ENCODE measurements at places on chromosomes 2 and 18.

DNA sequence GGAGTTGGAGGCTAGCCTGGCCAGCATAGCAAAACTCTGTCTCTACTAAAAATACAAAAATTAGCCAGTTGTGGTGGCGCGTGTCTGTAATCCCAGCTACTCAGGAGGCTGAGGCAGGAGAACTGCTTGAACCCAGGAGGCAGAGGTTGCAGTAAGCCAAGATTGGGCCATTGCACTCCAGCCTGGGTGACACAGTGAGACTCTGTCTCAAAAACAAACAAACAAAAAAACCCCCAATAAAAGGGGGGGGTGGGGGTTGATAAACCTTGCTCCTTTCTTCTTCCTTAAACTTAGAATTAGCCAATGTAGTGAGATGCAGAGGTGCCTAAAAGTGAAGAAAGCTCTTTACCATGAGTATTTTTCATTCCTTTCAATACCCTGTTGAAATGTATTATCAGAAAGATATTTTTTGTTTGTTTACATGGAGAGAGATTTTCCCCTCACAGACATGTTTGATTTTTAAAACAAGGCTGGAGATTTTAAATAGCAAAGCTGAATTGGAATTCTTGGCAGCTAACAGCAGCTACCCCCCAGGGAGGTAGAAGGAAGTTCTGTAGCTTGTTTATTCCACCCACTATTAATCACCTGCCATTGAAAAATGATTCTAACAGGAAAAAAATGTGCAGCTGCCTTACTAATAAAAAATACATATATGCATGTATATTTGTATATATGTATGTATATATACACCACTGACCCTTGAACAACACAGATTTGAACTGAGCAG is 48.6 kb downstream of the GYPC start:
- DNase-seq: no peak

GRCh38 chr2:126799301-126799700 is 99.4 kb upstream of the TEX51 start:
- DNase-seq: no peak

DNA sequence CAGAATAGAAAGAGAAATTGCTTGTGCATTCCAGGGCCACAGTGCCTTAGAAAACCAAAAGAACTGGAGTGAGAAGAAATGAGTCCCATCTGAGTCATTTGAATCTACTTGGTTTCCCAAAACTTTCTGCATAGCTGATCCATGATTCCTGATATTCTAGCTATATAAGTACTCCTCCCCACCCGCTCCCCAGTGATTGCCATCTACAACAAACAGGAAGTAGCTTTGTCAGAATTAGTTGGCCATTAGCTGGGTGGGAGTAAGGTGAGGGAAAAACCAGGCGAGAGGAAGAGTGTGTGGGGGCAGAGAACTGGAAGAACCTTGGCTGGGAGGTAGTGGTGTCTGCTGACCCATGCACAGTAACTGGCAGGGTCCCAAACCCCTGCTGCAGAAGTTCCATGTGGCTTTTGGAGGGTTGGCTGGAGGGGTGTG is 122.1 kb downstream of the ACAA2 start:
- DNase-seq: no peak

- DNase-seq: no peak
Measured at GRCh38 chr2:168490946-168491605, 35.0 kb downstream of the CERS6 start.

DNA sequence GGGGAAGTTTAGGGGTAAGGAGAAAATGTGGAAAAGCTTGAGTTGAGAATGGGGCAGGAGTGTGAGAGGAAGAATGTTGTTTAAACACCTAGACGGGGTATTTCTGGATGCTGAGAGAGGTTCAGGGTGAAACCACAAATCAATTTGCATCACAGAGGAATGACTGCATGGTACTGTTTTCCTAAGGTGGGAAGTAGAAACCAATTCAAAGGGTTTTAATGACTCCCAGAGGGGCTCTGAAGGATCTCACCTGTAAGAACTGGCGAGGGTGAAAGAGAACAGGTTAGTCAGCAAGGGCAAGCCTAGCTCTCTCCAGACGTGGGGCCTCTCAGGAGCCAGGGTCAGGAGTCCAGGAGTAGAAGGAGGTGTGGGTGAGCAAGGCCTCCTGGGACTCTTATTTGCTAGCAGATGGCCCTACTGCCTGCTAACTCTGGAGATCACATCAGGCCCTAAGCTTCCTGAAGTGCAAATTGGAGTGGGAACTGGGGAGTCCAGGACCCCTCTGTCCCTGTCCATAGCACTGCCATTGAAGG is 133.0 kb upstream of the CELF4 start:
- DNase-seq: no peak

- DNase-seq: no peak
Measured at GRCh38 chr2:32436150-32436549, 79.3 kb downstream of the BIRC6 start.

DNA sequence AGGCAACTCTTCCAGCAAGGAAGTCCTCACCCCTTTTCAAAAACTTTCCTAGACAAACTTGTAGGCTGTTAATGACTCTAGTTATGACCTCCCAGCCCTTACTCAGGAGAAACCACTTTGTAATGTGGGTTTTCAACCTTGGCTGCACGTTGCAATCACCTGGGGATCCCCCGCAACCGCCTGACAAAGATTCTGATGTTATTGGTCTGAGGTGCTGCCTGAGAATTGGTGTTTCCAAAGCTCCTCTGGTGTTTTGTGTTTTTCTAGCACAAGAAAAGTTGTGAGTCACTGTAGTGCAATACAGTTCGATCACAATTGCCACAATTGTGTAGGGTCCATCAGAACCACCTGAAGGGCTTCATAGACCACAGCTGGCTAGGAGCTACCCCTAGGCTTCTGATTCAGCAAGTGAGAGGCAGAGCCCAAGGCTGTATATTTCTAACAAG is 121.6 kb downstream of the SP100 start:
- DNase-seq: peak; percentile 18

GRCh38 chr2:144890828-144891227 is 370.9 kb upstream of the ZEB2 start:
- DNase-seq: no peak

DNA sequence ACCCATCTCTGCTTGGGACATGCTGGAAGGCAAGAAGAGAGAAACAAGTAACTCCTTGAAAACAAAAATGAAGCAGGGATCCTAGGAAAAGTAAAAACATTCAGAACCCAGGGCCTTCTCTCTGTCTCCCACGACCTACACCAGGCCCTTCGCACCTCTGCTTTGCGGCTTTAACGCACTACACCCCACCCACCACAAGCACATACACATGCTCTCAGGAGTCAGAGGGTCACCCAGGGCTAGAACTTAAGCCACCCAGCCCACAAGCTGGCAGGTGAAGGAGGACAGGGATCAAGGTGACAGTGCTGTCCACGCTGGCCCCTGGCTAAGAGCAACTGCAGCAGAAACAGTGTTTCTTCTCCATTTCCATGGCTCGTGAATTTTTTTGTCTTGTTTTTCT is 72.2 kb downstream of the BCL11A start:
- DNase-seq: no peak

GRCh38 chr2:119311371-119311770 is 55.3 kb downstream of the C2orf76 start:
- no peak for DNase-seq

GRCh38 chr18:11268741-11269233 is 119.4 kb upstream of the PIEZO2 start:
- no peak for DNase-seq
